ENCODE measurements at places on chromosomes 11 and 22. TPM values are rescaled to one million over a fixed set of nuclear protein-coding genes. Genes with fewer than 3 reads are reported as not detected.

The RNF26 gene
- polyA plus RNA-seq = 41.0 TPM

The OR5B3 gene
- not detected for polyA plus RNA-seq

The CDC42EP1 gene
- 84.9 TPM for polyA plus RNA-seq

The FAM111B gene
- 7.6 TPM for polyA plus RNA-seq

The MMP7 gene
- not detected for polyA plus RNA-seq

The ZC3H12C gene
- 1.3 TPM for polyA plus RNA-seq

The CRYBB2 gene
- polyA plus RNA-seq = not detected

The SLC22A25 gene
- polyA plus RNA-seq = not detected

The HBG1 gene
- polyA plus RNA-seq = not detected

The RAG2 gene
- polyA plus RNA-seq = not detected

The NUDT22 gene
- 65.7 TPM for polyA plus RNA-seq

The FJX1 gene
- 75.2 TPM for polyA plus RNA-seq

The GPHA2 gene
- 0.27 TPM for polyA plus RNA-seq

The NOX4 gene
- polyA plus RNA-seq = 0.12 TPM

The MMP27 gene
- not detected for polyA plus RNA-seq

The CYTH4 gene
- polyA plus RNA-seq = not detected

The FIBP gene
- polyA plus RNA-seq = 120 TPM

The TAGLN gene
- polyA plus RNA-seq = 16.2 TPM

The OR2AG2 gene
- polyA plus RNA-seq = 0.02 TPM

The DYNC2H1 gene
- 10.5 TPM for polyA plus RNA-seq

The PGA4 gene
- polyA plus RNA-seq = not detected

The LMO1 gene
- not detected for polyA plus RNA-seq

The NAALADL1 gene
- 6.4 TPM for polyA plus RNA-seq

The PRAME gene
- polyA plus RNA-seq = not detected

The PANX1 gene
- polyA plus RNA-seq = 16.6 TPM

The DNAJB13 gene
- not detected for polyA plus RNA-seq

The SLC22A12 gene
- not detected for polyA plus RNA-seq

The PAMR1 gene
- 0.37 TPM for polyA plus RNA-seq

The VSTM5 gene
- polyA plus RNA-seq = 0.03 TPM

The CFAP300 gene
- 3.1 TPM for polyA plus RNA-seq

The PNPLA5 gene
- 0.03 TPM for polyA plus RNA-seq

The YPEL1 gene
- polyA plus RNA-seq = 0.03 TPM

The FDXACB1 gene
- polyA plus RNA-seq = 2.2 TPM

The VSIG10L2 gene
- polyA plus RNA-seq = 0.09 TPM

The NXPE1 gene
- polyA plus RNA-seq = not detected

The FIBIN gene
- polyA plus RNA-seq = 0.36 TPM

The CYB5R2 gene
- polyA plus RNA-seq = 36.0 TPM

The SLC37A2 gene
- 9.7 TPM for polyA plus RNA-seq

The ABCC8 gene
- polyA plus RNA-seq = not detected

The TRIM64C gene
- not detected for polyA plus RNA-seq

The SYT9 gene
- polyA plus RNA-seq = 0.02 TPM

The ARCN1 gene
- 102 TPM for polyA plus RNA-seq

The POTEH gene
- polyA plus RNA-seq = not detected

The FGF19 gene
- not detected for polyA plus RNA-seq

The CXCR5 gene
- not detected for polyA plus RNA-seq

The COX8A gene
- polyA plus RNA-seq = 998 TPM

The ARFGAP3 gene
- polyA plus RNA-seq = 15.0 TPM
